Camera-type eye (tissue), 1 donor: ENCODE measurements at places on chromosomes 16 and 17. TPM values are rescaled to one million over a fixed set of nuclear protein-coding genes. Genes with fewer than 3 reads are reported as not detected.

The CCL1 gene
- total RNA-seq = not detected

The ABCC11 gene
- total RNA-seq = not detected

The CYGB gene
- 12.5 TPM for total RNA-seq

The GAS2L2 gene
- total RNA-seq = 0.33 TPM

The OTOP2 gene
- not detected for total RNA-seq

The CWC25 gene
- 20.3 TPM for total RNA-seq

The TP53TG3B gene
- not detected for total RNA-seq

The DPEP1 gene
- total RNA-seq = 1.0 TPM

The PDILT gene
- not detected for total RNA-seq

The G6PC1 gene
- total RNA-seq = not detected

The KCNH6 gene
- 24.6 TPM for total RNA-seq

The ABCA9 gene
- total RNA-seq = 12.8 TPM

The OTOA gene
- 0.22 TPM for total RNA-seq

The AOC2 gene
- 44.6 TPM for total RNA-seq

The NOS2 gene
- 1.3 TPM for total RNA-seq

The AATK gene
- total RNA-seq = 19.9 TPM

The IL17C gene
- not detected for total RNA-seq

The STH gene
- not detected for total RNA-seq

The SLC35G6 gene
- not detected for total RNA-seq

The CA7 gene
- not detected for total RNA-seq

The TBC1D3H gene
- total RNA-seq = not detected

The ACE gene
- total RNA-seq = 20.3 TPM

The TMEM100 gene
- 10.3 TPM for total RNA-seq

The PMFBP1 gene
- total RNA-seq = 3.1 TPM

The PRSS21 gene
- not detected for total RNA-seq

The MPP2 gene
- total RNA-seq = 24.1 TPM

The MMP15 gene
- 25.2 TPM for total RNA-seq

The CCL14 gene
- total RNA-seq = 0.60 TPM

The PYY gene
- not detected for total RNA-seq

The TPSG1 gene
- not detected for total RNA-seq

The ST6GALNAC1 gene
- total RNA-seq = 2.0 TPM

The CLDN7 gene
- 14.3 TPM for total RNA-seq

The TBC1D3E gene
- not detected for total RNA-seq

The RPRML gene
- total RNA-seq = not detected

The SMPD3 gene
- 34.7 TPM for total RNA-seq

The RSL1D1 gene
- total RNA-seq = 148 TPM

The SRCIN1 gene
- total RNA-seq = 14.8 TPM

The CTRL gene
- total RNA-seq = 1.5 TPM

The WBP2 gene
- total RNA-seq = 50.5 TPM

The ERAL1 gene
- 32.9 TPM for total RNA-seq

The TAOK2 gene
- total RNA-seq = 56.0 TPM

The SLC25A39 gene
- 49.3 TPM for total RNA-seq

The C16orf96 gene
- total RNA-seq = 0.38 TPM

The CCDC40 gene
- 11.0 TPM for total RNA-seq

The ACAP1 gene
- total RNA-seq = 6.2 TPM

The KRTAP9-4 gene
- not detected for total RNA-seq

The ZNF267 gene
- total RNA-seq = 13.1 TPM
